Psoas muscle (tissue), 8 donors: ENCODE measurements at places on chromosomes 11 and 22. TPM values are rescaled to one million over a fixed set of nuclear protein-coding genes. Genes with fewer than 3 reads are reported as not detected.

ACRV1 gene
- total RNA-seq: not detected

- peaks cover 11% of the 10 kb centered on the region for H3K4me1 ChIP-seq
- H3K27me3 ChIP-seq: no peaks in the 10 kb centered on the region
- H3K36me3 ChIP-seq: no peaks in the 10 kb centered on the region
- DNase-seq: peak; percentile 36
- peak overlapping the region; percentile 2 for H3K27ac ChIP-seq
These were observed 22.6 kb downstream of the ARHGEF17 start for GRCh38 chr11:73330569-73331093.

GNG3 gene
- total RNA-seq: not detected

DNA sequence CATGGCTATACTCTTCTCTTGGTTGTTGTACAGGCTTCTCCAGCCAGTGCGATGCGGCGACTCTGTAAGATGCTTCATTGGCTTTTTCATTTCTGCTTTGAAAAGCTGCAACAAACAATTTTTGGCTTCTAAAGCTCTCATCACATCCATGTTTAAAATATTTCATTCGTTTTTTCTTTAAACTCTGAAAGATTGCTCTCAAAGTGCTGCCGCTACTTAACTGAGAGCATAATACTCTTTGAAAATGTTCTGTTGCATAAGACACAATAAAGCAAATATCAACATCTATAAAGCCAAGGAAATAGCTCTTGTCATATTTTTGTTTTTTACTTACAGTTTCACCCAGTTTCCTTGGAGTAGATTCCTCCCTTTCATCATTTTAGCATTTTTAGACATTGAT lies 468.3 kb downstream of the TBC1D22A start:
- no peaks in the 10 kb centered on the region for H3K4me1 ChIP-seq
- H3K4me3 ChIP-seq: no peak overlapping the region
- no peaks in the 10 kb centered on the region for H3K36me3 ChIP-seq
- no peak for DNase-seq

GRCh38 chr11:117054382-117054781 lies 43.8 kb downstream of the SIK3 start:
- H3K4me3 ChIP-seq: no peak overlapping the region
- no peak overlapping the region for H3K27ac ChIP-seq
- no peaks in the 10 kb centered on the region for H3K36me3 ChIP-seq

TOP3B gene
- total RNA-seq: 5.4 TPM

GRCh38 chr22:28009272-28009827 lies 90.3 kb upstream of the PITPNB start:
- H3K4me3 ChIP-seq: no peak overlapping the region
- H3K4me1 ChIP-seq: no peaks in the 10 kb centered on the region

DNA sequence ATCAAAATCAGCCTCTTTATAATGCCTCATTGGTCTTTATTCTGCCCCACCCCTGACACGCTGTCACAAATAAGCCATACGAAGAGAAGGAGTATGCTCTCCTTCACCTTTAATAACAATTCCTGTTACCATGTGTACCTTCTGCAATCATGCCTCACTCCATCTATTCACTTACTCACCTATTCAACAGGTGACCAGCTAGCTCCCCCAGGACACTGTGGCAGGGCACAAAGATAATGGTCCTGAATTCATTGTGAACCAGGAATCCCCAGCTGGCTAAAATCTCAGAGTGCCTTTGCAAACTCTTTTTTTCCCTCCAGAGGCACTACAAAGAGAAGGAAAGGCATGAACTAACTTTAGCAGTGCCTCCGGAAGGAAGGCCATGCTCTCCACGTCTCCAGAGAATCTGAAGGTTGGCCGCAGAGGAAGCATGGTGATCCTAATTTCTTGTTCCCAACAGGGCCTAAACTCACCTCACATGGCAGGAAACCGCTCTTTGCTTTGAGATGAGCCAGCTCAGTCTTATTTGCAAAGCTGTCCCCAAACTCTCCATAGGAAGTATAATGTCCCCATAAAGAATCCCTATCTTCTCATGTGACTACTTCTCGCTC lies 590.3 kb downstream of the BUD13 start:
- no peaks in the 10 kb centered on the region for H3K27me3 ChIP-seq
- no peak overlapping the region for H3K4me3 ChIP-seq
- no peak for DNase-seq
- no peak overlapping the region for H3K27ac ChIP-seq

TREH gene
- total RNA-seq: not detected

LRP5 gene
- total RNA-seq: 19.2 TPM

SAA1 gene
- 40.7 TPM for total RNA-seq

BBS1 gene
- total RNA-seq: 13.2 TPM

KRTAP5-8 gene
- not detected for total RNA-seq

CD3E gene
- total RNA-seq: 0.71 TPM

GRCh38 chr11:20309231-20310025 lies 54.1 kb upstream of the HTATIP2 start:
- H3K4me3 ChIP-seq: no peak overlapping the region
- H3K36me3 ChIP-seq: no peaks in the 10 kb centered on the region
- no peak for DNase-seq
- no peak overlapping the region for H3K27ac ChIP-seq
- no peaks in the 10 kb centered on the region for H3K27me3 ChIP-seq
- no peaks in the 10 kb centered on the region for H3K4me1 ChIP-seq

SLC5A4 gene
- not detected for total RNA-seq

DNA sequence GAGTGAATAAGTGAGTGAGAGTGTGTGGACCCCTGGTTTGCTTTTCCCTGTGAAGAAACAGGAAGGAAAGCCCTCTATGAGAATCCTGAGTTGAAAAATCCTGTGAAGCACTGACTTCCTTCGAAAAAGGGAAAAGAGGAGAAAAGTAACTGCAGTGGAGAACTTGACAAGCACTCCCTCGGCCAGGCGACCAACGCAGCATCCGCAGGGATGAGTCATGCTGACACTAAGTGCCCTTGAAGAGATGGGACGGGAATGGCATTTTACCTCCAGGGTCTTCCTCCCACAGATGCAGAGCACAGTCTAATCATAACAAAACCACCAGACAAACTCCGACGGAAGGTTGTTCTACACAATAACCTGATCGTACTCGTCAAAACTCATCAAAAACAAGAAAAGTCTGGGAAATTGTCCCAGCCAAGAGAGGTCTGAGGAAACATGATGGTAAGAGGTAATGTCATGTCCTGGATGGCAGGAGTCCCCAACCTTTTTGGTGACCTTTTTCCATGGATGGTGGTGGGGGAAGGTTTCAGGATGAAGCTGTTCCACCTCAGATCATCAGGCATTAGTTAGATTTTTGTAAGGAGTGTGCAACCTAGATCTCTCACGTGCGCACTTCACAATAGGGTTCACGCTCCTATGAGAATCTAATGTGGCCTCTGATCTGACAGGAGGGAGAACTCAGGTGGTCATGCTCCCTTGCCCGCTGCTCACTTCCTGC lies 132.2 kb upstream of the B3GAT1 start:
- no peaks in the 10 kb centered on the region for H3K27me3 ChIP-seq
- no peak overlapping the region for H3K4me3 ChIP-seq
- H3K27ac ChIP-seq: no peak overlapping the region
- H3K36me3 ChIP-seq: no peaks in the 10 kb centered on the region

GRCh38 chr22:39718921-39719475 lies 148.4 kb downstream of the CACNA1I start:
- H3K4me1 ChIP-seq: no peaks in the 10 kb centered on the region
- no peaks in the 10 kb centered on the region for H3K36me3 ChIP-seq
- H3K27me3 ChIP-seq: no peaks in the 10 kb centered on the region
- no peak overlapping the region for H3K27ac ChIP-seq
- no peak for DNase-seq

LRRC56 gene
- 0.84 TPM for total RNA-seq

RRP8 gene
- total RNA-seq: 12.9 TPM

- no peaks in the 10 kb centered on the region for H3K4me1 ChIP-seq
- peaks cover 73% of the 10 kb centered on the region for H3K36me3 ChIP-seq
- H3K27me3 ChIP-seq: no peaks in the 10 kb centered on the region
- no peak for DNase-seq
These were observed 17.8 kb downstream of the CYB5R2 start for GRCh38 chr11:7655253-7656217.

- peaks cover 39% of the 10 kb centered on the region for H3K4me1 ChIP-seq
- H3K27ac ChIP-seq: no peak overlapping the region
- no peak for DNase-seq
- no peak overlapping the region for H3K4me3 ChIP-seq
- no peaks in the 10 kb centered on the region for H3K36me3 ChIP-seq
- no peaks in the 10 kb centered on the region for H3K27me3 ChIP-seq
These were observed 50.2 kb downstream of the FLRT1 start for GRCh38 chr11:64085906-64086257.

ADAMTS15 gene
- 1.6 TPM for total RNA-seq

SLC22A12 gene
- total RNA-seq: not detected

- H3K27ac ChIP-seq: no peak overlapping the region
- no peak overlapping the region for H3K4me3 ChIP-seq
- no peaks in the 10 kb centered on the region for H3K4me1 ChIP-seq
- DNase-seq: no peak
These were observed 23.5 kb upstream of the TH start for GRCh38 chr11:2194877-2195755.

DNA sequence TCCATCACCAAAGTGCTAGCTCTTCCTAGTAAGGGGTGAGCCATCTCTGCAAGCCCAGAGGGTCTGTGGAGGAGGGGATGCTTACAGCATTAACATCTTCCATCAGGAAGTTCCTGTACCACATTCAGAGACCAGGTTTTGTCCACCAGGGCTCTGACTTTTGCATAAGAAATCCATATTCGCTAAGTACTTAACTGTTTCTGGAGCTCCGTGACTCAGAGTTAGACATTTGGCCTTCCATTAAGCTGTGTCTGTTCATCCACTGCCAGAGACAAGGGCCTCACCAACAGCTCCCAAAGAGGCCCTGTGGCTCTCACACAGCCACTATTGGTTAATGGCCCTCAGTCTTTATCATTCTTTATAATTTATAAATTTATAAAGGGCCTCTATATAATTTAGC lies 144.6 kb downstream of the ADAMTS15 start:
- H3K27me3 ChIP-seq: no peaks in the 10 kb centered on the region
- no peaks in the 10 kb centered on the region for H3K36me3 ChIP-seq
- H3K4me1 ChIP-seq: no peaks in the 10 kb centered on the region
- no peak overlapping the region for H3K27ac ChIP-seq
- no peak for DNase-seq
- H3K4me3 ChIP-seq: no peak overlapping the region
